ENCODE measurements at places on chromosomes 6 and 20.

DNA sequence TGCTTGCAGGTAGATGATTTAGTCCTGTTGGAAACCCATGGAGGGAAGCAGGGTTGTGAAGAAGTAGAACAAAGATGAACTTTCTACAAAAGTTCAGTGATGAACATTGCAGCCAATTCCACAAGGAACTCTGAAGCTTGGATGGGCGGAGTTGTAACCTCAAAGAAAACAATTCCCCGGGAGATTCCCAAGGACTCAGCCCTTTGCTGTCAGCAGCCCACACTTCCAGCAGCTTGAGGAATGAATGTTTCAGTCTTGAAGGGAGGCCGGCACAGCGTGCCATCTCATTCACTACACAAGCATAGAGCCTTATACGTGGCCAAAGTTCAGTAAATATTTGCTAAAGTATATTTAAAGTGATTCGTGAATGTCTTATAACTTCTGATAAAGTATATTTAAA, 269.4 kb downstream of the NKAIN2 start:
- DNase-seq = no peak

GRCh38 chr20:36493051-36493800, 48.1 kb upstream of the MYL9 start:
- no peak for DNase-seq

GRCh38 chr6:21455071-21455470, 138.5 kb upstream of the SOX4 start:
- no peak for DNase-seq

DNA sequence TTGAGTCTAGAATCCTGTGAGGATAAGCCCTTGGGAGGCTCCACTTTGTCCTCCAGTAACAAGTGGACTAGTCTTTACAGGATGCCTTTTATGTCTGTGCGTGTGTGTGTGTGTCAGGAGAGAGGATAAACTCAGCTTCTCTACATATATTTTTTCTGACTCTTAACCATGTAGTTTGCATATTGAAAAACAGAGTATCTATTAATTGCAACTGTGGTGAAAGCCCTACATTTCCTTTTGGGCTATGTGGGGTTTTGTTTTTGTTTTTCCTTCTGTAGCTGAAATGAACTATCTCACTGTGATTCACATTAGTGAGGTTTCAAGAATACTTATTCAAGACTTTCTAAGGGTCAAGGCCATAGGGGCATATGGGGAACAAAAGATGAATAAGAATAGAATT, 17.7 kb downstream of the TPBG start:
- no peak for DNase-seq

- DNase-seq = no peak
Measured at GRCh38 chr6:5851261-5851757, 155.4 kb downstream of the NRN1 start.

DNA sequence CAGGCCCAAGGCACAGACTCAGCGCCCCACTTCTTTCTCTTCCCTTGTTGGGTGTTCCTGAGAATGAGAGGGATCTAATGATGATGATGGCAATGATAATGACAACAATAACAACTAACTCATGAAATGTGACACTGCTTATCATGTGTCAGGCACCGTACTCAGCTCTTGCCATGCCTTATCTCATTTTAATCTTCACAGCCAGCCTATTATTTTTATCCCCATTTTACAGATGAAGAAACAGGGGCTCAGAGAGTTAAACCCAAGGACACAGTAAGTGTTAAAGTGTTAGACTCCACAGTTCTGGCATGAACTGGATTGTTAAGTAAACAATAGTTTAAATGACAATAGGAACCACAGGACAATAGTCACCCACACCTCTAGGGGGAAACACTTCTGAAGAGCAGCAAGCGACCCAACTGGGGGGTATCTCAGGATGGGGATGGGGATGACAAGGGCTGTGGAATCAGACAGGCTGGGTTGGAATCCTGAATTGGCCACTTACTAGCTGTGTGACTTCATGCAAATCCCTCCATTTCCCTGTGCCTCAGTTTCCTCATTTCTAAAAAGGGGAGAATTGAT, 12.5 kb downstream of the RSPH9 start:
- DNase-seq = no peak

DNA sequence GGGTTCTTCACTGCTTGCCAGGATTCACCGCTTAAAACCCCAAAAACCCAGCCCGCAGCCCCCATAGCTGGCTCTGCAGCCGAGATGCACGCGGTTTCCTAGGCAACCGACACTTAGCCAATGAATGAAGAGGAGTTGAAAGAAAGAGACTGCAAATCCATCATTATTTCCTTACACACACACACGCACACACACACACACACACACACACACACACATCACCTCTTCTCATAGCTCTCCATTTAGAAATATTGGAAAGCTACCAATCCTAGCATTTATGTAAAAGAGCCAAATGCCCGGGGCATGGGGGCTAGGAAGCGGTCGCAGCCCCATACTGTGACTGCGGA, 3.4 kb upstream of the TUBB2B start:
- peak; percentile 89 for DNase-seq

DNA sequence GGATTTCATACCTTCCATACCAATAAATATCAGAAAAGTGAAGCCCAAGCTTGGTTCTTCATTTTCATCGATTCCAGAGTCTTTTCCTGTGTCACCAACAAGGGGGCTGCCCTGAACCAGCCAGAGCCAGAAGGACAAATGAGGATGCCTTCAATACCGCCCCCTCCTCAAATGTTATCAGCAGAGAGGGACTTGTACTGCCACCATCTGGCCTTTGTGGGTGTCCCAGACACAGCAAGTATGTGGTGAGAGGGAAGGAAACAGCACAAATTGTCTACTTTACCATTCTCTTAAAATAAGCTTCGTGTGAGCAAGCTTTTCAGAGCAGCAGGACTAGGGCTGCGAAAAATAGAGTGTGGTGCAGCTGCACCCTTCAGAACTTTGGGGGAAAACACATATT, 165.3 kb downstream of the SOBP start:
- DNase-seq = no peak

DNA sequence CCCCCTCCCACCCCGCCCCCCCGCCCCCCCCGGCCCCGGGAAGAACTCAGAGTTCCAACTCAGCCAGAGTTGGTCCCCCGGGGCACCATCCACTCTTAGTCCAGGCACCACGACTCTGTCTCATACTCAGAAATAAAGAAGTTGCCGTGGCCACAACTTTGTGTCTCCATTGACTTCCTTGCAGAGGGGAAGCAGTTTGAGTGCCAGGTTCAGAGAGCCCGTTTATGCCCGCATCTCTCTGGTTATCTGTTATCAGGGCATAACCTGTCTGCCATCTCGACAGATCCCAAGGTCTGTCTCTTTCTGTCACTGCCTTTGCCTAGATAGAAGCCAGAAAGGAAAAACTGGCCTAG, 605 bp downstream of the CDC5L start:
- DNase-seq = no peak

GRCh38 chr6:148448369-148449012, 105.9 kb downstream of the SASH1 start:
- DNase-seq = no peak

Data from NCI-H1048 (cell line).